RWPE1 (cell line): ENCODE measurements at places on chromosomes 7 and 10.

- DNase-seq = no peak
Observed at GRCh38 chr7:123028339-123028738, 32.8 kb upstream of the TAS2R16 start.

DNA sequence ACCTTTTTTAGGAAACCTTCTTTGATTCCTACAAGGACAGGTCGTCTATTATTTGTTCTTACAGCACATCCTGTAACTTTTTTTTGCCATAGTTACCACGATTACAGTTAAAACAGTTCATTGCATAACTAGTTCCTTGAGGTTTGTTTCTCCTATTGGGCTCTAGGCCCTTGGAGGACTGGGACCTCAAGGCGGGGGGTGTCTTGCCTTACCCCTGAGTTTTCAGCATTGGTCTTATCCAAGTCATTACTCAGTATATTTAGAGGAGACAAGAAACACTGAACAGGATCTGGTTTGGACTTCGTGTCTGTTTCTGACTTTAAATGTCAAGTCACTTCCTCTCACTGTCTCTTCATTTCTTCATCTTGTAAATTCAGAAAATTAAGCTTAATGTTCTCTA is 369.8 kb downstream of the SDK1 start:
- DNase-seq = no peak

DNA sequence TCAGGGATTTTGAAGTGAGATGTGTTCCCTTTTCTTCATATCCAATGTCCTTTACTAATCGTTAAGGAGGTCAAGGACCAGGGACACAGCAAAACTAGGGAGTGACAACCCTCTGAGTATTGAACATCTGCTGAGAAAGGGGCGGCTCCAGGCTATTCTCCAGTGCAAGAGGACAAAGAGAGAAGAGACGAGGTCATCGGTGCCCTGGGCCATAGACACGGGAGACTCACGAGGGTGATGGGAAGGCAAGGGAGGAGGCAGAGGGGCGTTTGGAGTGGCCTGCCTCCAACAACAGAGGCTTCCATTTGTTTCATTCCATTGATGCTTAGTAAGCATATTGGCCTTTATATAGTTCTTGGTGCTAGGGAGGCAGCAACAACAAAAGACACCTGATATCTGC is 268.4 kb downstream of the CXCL12 start:
- DNase-seq = no peak

- DNase-seq = no peak
Observed at GRCh38 chr10:58867683-58868082, 308.8 kb upstream of the PHYHIPL start.

DNA sequence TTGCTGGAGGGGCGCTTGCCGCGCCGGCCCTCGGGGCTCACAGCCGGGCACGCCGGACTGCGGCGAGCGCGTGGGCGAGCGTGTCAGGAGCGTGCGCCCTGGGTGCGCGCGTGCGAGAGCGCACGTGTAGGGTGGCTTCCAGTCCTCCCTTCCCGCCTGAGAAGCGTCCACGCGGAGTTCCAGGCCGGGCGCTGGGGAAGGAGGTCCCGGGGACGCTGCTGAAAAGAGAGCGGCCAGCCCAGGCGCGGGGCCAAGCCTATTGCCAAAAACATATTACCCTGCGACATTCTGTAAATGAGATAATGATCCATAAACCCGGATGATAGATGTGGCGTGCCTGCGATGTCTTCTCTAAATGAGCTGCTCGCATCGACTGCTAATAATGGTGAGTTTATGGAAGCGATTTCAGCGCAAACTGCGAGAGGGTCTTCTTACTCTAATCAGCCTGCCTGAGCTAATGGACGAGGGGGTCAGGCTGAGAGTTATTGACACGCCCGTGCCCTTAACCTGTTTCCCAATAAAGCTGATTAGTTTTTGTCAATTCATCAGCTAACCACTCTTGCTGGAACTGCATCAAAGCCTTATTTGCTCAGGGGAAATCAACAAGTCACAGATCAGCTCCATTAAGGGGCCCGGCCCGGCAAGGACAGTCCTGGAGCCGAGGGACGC is 8.0 kb upstream of the MNX1 start:
- no peak for DNase-seq

DNA sequence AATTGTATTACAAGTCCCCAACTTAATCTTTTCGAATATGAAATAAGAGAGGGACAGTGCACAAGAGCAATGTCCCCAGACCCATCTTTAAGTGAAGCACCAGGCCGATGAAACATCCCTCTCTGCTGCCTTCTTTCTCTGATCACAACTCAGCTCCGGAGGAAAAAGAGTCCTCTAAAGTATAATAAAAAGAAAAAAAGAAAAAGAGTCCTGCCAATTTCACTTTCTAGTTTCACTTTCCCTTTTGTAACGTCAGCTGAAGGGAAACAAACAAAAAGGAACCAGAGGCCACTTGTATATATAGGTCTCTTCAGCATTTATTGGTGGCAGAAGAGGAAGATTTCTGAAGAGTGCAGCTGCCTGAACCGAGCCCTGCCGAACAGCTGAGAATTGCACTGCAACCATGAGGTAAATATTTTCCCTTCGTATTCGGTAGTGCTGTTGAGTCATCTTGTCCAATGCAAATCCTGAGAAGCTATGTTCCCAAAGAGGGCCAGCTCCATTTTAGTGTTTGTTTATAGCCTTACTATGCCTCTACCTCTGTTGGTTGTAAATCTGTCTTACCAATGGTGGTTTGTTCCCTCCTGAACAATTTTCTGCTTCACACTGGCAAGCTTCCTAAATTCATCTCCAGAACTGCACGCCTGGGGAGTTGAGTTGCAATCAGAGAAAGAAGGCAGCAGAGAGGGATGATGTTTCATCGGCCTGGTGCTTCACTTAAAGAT is at the start of gene IFIT2:
TSS of gene IFIT2 (plus strand) at position 326 of the 725 bp plus-strand sequence. CDS start at position 404, 78 bp downstream.
- DNase-seq = peak; percentile 68

DNA sequence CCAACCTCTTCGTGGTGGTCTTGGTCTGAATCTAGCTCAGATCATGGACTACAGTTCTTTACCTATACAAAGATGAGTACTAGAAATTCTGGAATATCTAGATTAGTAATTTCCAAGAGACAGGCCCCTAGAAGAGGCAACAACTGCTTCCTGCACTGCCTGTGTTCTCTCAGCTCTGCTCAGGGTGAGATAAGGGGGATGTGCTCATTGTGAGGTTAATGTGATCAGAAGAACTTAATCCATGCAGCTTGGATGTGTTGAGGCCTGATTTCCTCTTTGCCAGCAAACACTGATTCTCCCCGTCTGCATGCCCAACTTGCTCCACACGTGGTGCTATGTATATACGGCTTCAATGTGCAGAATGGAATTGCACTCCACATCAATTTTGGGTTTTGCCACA is 268.0 kb downstream of the PHTF2 start:
- DNase-seq = no peak

- no peak for DNase-seq
Observed at GRCh38 chr7:20963556-20964280, 177.0 kb upstream of the SP8 start.

GRCh38 chr10:124478515-124478914 is 16.9 kb downstream of the LHPP start:
- DNase-seq = peak; percentile 63

- no peak for DNase-seq
Observed at GRCh38 chr10:27392606-27393005, 111.5 kb upstream of the RAB18 start.

GRCh38 chr10:119257899-119258419 is 50.6 kb downstream of the GRK5 start:
- no peak for DNase-seq

GRCh38 chr10:43794181-43794815 is 145.6 kb upstream of the ZNF32 start:
- DNase-seq = no peak
